SW 1271 (cell line): ENCODE measurements at places on chromosomes 1 and 21.

DNA sequence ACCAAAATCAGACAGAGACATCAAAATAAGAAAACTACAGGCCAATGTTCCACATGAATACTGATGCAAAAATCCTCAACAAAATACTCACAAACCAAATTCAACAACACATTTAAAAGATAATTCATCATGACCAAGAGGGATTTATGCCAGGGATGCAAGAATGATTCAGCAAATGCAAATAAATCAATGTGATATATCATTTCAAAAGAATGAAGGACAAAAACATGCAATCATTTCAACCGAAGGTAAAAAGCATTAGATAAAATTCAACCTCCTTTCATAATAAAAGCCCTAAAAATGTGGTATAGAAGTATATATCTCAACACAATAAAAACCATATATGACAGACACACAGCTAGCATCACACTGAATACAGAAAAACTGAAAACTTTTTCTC is 81.5 kb upstream of the LYPLAL1 start:
- no peak for DNase-seq

GRCh38 chr1:69993810-69994209 is 211.6 kb downstream of the LRRC40 start:
- no peak for DNase-seq

GRCh38 chr21:18869104-18869503 is 465.5 kb upstream of the TMPRSS15 start:
- DNase-seq, result no peak

- no peak for DNase-seq
Observed at GRCh38 chr21:21230672-21231071, 232.5 kb downstream of the NCAM2 start.

- no peak for DNase-seq
Observed at GRCh38 chr1:163414778-163415177, 93.0 kb downstream of the NUF2 start.

GRCh38 chr1:201759194-201759815 is 69.7 kb upstream of the IPO9 start:
- no peak for DNase-seq

GRCh38 chr1:167717351-167717750 is 4.4 kb upstream of the MPZL1 start:
- DNase-seq, result no peak

DNA sequence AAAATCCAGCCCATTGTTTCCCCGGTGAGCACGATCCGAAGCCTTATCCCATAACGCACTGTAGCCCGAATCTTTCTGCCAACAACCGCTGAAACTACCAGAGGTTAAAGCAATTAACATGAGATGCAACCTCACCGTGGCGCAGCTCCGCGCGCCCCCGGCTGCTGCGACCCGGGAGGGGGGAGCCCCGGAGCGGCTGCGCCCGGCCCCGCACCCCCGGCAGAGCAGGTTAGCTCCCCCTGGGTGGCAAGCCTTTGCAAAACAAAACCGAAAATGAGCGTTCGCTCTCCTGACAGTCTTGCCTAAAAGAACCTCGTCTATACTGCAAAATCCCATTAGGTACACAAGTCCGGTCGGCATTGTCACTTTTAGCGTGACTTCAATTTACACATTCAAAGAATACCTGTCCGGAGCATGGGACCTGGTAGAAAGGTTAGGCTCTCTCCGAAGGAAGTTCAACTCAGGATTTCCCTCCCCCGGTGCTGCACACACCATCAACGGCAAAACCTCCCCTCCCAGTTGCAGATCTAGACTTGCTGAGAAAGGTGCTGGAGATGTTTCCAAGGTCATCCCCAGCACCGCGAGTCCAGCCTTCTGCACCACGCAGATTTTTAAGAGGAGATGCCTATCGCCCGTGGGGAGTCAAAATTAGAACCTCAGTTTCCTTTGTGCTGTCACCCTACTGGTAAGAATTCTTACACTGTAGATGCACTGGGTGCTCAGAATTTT is 107.5 kb downstream of the ZNF281 start:
- no peak for DNase-seq

DNA sequence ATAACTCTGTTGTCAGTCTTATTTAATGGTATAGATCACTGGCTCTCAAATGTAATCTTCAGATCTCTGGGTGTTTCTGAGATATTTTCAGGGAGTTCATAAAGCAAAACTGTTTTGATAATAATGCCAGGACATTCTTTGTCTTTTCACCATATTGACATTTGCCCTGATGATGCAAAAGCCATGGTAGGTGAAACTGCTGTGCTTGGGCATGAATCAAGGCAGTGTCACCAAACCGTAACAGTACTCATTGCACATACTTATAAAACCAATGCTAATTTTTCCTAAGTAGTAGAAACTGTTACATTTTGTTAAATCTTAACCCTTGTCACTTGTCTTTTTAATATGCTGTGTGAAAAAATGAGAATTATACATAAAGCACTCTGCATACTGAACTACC is 76.0 kb downstream of the RPS6KC1 start:
- no peak for DNase-seq

GRCh38 chr21:15138490-15138889 is 73.7 kb upstream of the NRIP1 start:
- DNase-seq, result no peak

GRCh38 chr21:46386734-46387088 is 62.8 kb downstream of the PCNT start:
- no peak for DNase-seq

DNA sequence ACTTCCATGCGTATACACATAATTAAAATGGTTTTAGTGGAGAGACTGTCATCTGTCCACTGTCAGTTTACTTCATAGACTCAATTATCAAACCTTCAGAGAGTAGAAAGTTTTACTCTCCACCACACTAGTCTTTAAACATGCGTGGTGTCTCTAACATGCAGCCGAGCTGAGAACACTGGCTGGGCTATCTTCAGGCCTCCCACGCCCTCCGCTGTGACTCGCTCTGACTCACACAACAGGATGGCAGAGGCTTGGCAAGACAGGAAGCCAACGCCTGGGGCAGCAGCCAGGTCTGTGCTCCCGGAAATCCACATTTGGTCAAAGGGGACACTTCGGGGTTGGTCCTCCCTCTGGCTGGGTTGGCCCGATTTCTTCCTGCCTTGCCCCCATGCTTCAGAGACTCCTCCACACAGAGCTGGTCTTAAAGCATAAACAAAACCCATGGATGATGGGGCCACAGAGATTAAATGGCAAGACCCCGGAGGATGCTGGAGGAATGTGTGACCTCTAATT is 22.7 kb upstream of the IFNGR2 start:
- DNase-seq, result peak; percentile 92
